Stimulated activated CD8-positive, alpha-beta memory T cell treated with anti-CD3 and anti-CD28 coated beads, Interleukin-15, amount 100 ng/mL, for 1 hour (primary cell): ENCODE measurements at places on chromosomes 2 and 18.

DNA sequence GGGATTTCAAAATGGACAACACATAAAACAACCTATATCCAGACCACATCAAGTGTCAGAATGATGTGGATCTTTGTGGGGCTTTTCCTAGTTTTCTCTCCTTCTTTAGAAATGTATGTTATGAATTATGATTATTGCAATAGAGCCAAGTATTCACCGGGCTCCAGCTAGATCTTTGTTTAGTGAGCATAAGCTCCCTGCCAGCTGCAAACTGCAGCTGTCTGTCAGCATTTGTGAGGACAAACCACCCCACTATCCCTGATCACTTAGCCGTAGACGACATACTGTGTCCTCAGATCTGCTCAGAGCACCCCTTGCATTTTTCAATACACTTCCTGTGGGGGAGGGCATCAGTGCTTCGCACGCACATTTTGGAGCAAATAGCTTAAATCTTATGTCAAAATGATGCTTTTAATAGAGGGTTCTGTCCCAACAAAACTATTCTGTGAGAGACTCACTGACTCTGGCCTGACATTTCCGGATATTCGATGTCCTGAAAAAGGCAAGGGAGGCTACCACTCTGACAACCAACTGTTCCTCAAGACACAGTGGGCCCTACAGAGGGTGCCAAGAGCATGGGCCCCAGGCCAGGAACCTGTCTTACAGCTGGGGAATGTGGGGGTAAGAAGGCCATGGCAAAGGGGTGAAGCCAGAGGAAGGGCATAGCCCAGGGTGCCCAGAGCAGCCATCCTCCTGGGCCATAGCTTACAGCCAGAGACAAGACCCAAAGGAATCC is 346.0 kb downstream of the ARHGAP15 start:
- no peak for DNase-seq

- DNase-seq = no peak
Observed at GRCh38 chr2:168767258-168767657, 35.2 kb upstream of the NOSTRIN start.

GRCh38 chr2:224517963-224518362 is 67.2 kb downstream of the CUL3 start:
- DNase-seq = no peak

DNA sequence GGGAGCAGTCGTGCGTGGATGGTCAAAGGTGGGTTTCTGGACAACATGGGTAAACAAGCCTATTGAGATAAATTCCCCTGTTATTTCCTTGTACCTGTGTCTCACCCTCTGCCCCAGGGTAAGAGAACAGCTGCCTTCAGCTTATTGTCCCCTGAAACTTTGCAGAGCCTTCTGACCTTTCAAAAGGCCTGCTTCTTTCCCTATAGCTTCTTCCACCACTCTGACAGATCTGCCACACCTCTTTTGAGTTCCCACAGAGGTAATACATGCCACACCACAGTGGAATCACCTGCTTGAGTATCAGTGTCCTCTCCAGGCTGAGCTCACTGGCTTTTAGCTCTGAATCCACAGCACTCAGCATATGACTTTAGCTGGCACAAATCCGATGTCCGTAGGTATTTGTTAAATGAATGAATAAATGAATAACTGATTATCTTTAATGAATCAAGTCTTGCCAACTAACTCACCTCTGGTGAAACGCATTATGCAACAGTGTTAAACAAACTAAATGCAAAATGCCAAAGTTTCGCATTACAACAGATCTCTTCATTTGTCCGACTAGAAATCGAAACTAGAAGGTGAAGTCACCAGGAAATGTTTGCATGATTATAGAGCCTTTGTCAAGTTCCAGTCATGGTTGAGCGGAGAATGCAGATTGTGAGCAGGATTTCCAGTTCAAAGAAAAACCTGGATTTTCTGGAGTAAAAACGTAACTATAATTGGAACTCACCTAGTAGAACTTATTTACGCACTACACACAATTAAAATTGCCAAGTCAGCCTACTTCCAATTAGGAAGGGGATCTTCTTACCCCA is 16.4 kb downstream of the DYNAP start:
- no peak for DNase-seq

GRCh38 chr18:8359076-8359475 is 250.2 kb upstream of the RAB12 start:
- DNase-seq = no peak

DNA sequence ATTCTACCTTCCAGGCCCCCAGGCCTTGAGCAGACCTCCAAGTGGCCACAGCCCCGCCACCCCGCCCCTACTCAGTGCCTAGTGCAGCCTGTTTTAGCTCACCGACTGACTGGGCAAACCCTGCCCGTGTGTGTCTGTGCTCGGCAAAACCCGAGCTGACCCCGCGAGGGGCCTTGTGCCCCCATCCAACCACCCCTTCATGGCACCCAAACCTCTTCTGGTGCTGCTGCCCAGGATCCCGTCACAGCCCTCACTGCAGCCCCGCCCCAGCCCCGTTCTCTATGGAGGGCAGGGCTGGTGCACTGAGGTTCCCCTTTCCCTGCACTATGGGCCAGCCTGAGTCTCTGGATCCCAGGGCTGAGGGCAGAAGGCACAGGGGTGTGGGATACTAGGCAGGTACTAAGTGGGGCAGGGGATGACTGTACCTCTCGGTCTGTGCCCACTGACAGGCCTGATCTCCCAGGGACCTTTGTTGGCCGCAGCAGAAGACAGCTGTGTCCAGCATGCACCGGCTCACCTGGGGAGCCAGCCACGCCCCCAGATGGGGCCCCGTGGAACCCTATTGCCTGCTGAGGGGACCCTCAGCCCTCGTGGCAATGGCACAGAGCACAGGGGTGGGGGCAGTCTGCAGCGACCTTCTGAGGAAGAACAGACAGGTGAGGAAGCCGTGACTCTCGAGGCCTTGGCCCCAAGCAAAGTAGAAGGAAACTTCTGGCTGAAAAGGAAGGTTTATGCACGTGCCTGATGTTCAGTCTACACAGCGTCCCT is 69.9 kb upstream of the OTOS start:
- DNase-seq = no peak

GRCh38 chr18:59358414-59358711 is 702 bp downstream of the LMAN1 start:
- no peak for DNase-seq

- no peak for DNase-seq
Observed at GRCh38 chr18:24536326-24536725, 75.9 kb downstream of the HRH4 start.

DNA sequence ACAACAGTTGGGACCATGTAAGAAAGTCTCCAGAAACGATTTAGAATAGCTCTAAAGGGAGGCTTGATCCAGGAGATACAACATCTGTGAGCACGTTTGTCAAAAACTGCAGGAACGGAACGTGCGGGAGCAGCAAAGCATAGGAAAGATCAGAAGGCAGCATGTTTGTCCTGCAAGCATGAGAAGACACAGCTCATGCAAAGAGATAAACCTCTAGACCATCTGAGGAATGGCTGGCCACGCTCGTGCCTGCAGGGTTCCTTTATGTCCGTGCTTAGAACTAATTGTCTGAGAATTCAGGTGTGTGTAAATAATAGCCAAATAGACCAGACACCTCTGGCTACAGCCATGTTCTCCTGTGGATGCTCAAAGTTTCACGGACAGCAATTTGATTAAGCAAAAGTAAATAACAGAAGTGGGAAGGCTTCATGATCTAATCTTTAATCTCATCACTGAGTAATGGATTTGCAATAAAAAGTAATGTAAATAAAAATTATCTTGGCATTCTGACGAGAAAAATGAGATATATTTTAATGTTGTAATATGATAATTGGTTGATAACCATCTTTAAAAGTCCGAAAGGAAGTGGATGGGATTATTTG is 534.8 kb upstream of the CDH7 start:
- no peak for DNase-seq

DNA sequence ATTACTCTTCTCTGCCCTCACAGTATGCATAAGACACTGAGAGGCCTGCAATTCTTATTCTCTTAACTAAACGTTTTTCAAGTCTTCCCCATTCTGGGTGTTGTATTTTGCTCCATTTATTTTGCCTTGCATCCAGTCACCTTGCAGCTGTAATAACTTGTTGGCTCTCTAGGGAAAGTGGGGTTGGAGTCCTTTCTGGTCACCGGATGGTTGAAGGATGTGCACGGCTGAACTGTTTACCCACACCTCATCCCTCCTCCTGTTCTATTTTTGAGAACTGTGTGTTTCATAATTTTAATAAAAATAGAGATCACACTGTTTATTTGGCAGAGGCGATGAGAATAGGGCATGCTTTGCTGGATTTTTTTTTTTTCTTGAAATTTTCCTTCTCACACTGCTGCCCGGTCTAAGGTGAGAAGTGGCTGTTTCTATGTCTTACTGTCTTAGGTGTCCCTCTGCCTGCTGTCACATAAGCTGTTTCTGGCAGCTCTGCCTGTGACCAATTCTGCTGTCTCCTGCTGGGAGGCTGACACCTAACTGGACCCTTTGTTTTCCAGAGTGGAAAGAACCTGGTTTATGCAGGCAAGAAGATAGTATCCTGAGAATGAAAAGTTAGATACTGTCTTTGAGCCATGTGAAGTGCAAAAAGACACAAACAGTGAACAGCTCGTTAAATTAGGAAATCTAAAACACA is 342.6 kb downstream of the DPP10 start:
- DNase-seq = no peak

DNA sequence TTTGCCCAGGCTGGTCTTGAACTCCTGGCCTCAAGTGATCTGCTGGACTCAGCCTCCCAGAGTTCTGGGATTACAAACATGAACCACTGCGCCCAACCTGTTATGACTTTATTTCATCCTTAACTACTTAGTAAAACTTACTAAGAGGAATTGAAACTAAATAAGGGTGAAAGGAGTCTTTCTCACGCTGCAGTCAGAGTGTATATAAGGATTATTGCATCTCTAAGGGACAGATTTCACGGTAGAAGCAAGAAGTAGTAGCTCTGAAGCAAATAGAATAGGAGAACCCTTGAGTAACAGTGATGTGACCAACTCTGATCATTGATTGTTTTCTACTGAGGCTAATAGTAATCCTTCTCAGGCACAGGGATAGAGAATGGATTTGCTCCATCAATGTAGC is 960.1 kb downstream of the CPS1 start:
- DNase-seq = no peak

GRCh38 chr2:29047083-29047845 is 27.1 kb downstream of the PCARE start:
- no peak for DNase-seq

- no peak for DNase-seq
Observed at GRCh38 chr2:32506446-32506845, 121.4 kb upstream of the TTC27 start.

- DNase-seq = peak; percentile 15
Observed at GRCh38 chr2:231708773-231709635, 679 bp downstream of the PTMA start.

GRCh38 chr2:203857656-203858055 is 9.9 kb upstream of the CTLA4 start:
- no peak for DNase-seq

- DNase-seq = no peak
Observed at GRCh38 chr2:46462936-46463335, 16.4 kb upstream of the TMEM247 start.

DNA sequence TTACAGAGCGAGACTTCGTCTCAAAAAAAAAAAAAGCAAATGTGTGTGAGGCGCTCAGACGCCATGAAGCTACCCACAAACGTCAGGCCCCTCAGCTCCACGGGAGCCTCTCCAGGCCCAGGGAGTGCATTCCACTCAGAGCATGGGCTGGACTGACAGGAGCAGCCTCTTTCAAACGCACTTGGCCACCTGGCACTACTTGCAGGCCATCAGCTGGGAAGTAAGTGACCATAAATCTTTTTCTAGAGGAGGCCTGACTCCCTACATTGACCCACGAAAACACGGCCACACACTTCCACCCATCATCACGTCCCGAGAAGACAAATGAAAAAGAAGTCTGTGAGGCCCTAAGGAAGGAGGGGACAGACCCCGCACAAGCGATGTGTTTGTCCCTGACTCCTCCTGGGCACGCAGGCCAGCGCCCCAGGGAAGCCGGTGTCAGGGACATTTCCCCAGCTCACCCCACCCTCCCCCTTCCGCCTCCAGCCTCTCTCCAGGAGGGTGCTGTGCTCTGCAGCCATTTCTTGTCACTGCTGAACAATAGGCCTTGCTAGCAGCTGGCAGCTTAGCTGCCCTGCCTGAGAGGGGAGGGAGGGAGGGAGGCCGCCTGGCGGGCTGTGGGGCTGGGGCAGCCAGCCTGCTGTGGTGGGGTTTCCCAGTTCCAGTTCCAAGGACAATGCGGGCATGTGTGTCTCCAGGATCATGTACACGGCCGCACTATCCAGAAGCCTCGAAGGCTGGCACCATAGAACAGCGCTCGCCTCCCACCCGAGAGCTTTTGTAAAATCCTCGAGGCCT is 26.6 kb downstream of the SERTAD2 start:
- DNase-seq = no peak

DNA sequence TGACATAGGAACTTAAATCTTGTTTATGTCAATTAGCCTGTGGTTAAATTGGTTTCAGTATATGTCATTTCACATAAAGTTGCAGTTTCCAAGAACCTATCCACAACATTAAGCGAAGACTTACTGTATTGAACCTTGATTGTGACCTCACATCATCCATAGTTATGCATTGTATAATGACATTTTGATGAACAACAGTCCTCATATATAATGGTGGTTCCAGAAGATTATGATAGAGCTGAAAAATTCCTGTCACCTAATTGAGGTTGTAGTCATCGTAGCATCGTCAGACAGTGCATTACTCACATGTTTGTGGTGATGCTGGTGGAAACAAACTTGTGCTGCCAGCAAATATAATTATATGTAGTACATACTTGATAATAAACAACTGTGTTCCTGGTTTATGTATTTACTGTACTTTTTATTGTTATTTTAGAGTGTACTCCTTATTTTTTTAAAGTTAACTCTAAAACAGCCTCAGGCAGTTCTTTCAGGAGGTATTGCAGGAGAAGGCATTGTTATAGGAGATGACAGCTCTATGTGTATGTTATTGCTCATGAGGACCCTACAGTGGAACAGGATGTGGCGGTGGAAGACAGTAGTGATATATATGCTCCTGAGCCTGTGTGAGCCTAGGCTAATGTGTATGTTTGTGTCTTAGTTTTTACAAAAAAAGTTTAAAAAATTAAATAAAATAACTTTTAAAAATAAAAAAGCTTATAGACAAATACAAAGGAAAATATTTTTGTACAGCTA is 56.6 kb downstream of the UBE2E3 start:
- no peak for DNase-seq

DNA sequence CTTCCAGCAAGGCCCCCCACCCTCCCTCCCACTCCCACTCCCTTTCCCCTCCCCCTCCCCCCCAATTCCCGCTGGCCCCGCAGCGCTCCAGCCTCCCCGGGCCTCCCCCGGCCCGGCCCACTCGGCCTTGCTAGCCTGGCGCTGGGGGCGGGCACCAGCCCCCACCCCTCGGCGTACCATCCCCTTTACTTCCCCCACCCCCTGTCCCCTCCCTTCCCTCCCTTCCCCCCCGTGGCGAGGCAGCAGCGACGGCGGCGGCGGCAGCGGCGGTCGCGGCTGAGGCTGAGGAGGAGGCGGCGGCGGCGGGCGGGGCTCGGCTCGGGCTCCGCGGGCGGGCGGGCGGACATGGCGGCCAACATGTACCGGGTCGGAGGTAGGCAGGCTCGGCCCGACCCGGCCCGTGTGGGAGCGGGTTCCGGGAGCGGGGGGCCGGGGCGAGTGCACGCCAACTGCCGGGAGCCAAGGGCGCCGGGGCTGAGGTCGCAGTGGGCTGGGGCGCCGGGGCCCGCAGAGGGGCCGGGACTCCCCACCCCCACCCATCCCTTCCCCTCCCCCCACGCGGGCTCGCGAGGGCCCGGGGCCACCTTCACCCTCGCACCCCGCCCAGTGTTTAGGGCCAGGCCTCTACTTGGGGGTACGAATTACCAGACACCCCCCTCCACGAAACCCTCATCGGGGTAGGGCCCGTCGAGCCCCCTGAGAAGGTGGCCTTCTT is at the start of gene MTA3:
Gene MTA3, plus strand, starts transcription at position 232 of the 715 bp plus-strand sequence. Its CDS starts 114 bp downstream, at position 346.
- DNase-seq = peak; percentile 26
